ENCODE measurements at places on chromosomes 5 and 9.

- no peak for DNase-seq
These were observed 300.5 kb downstream of the TLE1 start for GRCh38 chr9:81388831-81389230.

- DNase-seq: peak; percentile 10
These were observed 45.7 kb downstream of the SCAMP1 start for GRCh38 chr5:78405829-78406750.

DNA sequence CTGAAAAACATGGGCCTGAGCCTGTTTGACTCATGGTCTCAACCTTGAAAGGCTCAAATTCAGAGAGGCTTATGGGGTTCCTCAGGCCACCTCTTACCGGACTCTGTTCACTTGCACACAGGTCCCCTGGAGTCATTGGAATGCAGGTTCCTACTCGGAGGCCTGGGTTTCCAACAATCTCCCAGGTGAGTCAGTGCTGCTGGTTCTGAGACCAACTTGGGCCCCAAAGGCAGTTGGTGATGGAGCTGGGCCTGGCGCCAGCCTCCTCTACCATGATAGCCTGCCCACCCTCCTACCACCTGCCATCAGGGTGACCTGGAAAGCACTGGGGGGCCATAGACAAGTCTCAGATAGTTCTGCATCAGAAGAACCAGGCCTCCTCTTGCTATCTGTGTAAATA is 188.4 kb downstream of the RGS3 start:
- DNase-seq: no peak

DNA sequence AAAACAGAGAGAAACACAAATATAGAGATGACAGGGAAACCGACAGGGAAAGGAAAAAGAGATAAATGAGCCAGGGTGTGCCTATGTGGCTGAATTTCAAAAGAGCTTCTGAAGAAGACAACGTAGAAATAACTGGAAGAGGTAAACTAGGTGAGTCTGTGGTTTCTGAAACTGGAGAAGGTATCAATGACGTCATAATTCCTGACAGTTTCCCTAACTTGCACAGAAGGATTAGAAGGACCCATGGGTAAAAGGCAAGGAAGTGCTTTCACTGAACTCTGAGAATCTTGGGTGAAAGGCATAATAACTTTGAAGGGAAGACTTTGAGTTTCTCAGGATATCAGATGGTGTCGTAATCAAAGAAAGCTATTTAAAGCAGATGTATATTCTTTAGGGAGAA is 790.8 kb upstream of the NUDT12 start:
- no peak for DNase-seq

DNA sequence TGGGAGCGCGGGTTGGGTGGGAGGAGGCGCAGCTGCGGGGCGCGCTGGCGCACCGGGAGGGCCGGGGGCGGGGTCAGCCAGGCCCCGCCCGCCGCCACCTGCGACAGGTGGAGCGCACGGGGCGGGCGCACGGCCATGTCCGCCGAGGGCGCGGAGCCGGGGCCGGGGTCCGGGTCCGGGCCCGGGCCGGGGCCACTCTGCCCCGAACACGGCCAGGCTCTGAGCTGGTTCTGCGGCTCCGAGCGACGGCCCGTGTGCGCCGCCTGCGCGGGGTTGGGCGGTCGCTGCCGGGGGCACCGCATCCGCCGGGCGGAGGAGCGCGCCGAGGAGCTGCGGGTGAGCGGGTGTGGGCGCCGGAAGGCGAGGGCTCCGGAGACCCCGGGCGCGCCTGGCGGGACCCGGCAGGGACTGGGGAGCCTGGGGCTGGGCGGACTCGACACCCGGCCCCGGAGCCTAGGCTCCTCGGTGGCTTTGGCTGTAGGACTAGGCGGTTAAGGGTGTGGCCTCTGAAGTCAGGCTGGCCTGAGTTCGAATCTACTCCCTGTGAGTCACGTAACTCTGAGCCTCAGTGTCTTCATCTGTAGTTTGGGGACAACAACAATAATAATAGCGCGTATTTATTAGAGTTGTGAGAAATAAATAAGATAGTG is at the start of gene BSPRY:
Gene BSPRY (plus strand): TSS at position 97 of the 650 bp plus-strand sequence. CDS start 39 bp downstream, at position 136.
- DNase-seq: no peak

- no peak for DNase-seq
These were observed 76.8 kb upstream of the NIPAL4 start for GRCh38 chr5:157382996-157383800.

DNA sequence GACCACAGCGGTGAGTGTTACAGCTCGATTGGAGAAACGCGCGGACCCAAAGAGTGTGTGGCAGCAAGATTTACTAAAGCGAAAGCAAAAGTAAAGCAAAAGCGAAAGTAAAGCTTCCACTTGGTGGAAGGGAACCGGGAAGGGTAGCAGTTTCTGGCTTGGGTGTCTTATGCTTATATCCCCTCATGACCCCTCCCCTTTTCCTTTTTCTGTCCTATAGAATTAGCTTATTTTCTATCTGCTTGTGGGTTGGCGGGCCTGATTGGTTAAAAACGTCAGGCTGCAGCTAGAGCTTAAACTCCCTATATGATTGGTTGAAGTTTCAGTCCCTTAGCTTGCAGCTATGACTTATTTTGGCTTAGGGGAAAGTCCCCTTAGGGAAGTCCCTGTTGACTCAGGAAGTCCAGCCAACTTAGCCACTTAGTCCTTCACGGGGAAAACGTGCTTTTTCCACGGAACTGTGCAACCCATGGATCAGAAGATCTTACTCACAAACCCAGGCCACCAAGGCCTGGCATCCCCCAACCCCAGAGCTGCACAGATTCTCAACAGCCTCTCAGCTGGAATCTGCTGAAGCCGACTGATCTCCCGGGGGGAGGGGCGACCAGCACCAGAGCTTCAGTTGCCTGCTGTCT is 114.2 kb upstream of the ADAMTS16 start:
- DNase-seq: no peak

DNA sequence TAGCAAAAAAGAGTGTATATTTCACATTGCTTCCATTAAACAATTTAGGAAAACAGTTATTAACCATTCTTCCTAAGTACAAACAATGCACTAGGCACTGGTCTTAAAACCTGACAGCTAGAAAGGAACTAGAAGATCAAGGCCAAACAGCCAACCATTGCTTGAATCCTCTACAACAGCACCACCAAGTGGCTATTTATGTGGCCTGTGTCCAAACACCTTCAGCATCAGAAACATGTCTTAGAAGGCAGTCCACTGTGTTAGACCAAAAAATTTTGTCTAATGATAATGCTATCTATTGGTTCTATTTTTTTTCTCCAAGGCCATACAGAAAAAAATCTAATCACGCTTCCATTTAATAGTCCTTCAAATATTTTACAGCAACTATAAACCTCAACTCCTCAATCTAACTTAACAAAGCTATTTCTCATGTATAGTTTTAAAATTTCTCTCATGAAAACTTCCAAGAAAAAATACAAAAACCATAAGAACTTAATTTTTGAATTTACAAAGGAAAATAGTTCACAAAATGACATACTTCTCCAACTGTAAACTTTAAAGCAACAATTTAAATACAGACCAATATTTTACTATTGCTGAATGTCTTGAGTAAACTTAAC is 36.1 kb downstream of the CAAP1 start:
- peak; percentile 36 for DNase-seq

DNA sequence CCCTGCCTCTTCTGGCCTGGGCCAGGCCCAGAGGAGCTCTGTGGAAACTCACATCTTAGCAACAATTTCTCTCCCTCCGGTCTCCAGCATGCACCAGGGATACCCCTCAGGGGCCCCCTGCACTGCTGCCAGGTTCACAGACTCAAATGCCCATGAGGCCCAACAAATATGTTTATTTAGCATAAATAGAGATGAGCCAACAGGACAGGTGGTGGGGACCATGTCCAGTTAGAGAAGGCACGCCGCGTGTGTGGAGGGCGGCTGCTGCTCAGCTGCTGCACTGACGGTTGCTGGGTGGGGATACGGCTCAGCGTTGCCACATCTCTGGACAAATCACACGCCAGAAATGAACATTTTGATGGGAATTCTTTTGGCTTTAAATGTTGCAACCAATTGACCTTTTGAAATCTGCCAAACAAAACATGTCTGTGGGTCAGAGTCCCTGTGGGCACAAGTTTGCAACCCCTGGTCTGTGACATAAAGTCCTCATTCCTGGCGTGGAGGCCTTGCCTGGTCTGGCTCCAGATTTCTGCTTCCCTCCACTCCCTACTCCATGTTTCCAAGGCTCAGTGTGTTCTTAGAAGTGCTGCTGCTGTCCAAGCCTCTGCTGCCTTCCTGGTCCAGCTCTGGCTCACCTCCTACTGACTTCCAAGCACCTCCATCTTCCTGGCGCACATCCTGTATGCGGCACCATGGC is 88.9 kb downstream of the AMBP start:
- peak; percentile 54 for DNase-seq

GRCh38 chr9:112331674-112331952 is 1.8 kb downstream of the PTBP3 start:
- DNase-seq: no peak

DNA sequence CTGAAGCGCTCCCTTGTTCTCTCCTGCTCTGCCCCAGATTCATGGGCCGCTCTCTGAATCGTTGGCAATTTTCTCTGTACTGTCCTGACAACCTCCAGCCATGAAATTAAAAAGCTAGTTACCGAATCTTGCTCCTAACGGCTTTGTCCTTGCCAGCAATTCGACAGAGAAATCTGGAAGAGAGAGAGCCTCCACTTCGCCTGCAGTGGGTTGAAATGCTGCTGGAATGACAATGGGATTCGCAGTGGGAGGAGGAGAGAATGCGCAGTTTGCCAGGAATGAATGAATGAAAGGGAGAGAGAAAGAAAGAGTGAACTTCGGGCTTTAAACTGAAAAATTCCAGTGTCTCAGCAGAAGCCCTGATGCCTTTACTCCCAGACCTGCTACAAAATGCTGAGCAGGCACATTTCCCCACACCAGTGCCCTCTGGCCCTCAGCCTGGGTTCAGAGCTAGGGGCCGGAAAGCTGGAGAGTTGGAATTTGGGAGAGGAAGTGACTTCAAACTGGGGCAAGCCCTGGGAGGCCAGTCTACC is 11.5 kb upstream of the BOD1 start:
- no peak for DNase-seq

DNA sequence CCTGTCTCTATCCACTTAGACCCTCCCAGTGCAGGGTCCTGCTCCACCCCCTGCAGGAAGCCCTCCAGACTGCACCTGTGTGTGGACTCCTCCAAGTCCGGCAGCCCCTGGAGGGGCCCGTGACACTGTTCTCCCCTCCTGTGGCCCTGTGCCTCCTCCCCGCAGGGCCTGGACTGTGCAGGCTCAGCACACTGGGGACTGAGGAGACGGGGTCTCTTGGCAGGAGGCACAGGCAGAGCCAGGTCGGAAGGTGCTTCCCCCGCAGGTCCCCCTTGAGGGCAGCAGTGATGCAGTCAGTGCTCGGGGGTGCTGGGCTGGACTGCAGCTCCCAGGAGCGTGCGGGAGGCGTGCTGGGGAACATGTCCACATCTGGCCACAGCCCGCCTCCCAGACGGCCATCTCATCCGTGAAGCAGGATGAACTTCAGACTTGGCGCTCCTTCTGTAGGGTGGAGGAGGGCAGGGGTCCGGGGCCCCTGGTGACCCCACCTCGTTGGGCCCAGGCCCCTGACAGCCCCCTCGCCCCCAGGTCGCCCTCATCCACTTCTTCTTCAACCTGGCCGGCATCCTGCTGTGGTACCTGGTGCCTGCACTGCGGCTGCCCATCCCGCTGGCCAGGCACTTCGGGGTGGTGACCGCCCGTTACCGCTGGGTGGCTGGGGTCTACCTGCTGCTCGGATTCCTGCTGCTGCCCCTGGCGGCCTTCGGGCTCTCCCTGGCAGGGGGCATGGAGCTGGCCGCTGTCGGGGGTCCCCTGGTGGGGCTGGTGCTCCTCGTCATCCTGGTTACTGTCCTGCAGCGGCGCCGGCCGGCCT is 4.9 kb downstream of the SLC34A3 start:
- no peak for DNase-seq

DNA sequence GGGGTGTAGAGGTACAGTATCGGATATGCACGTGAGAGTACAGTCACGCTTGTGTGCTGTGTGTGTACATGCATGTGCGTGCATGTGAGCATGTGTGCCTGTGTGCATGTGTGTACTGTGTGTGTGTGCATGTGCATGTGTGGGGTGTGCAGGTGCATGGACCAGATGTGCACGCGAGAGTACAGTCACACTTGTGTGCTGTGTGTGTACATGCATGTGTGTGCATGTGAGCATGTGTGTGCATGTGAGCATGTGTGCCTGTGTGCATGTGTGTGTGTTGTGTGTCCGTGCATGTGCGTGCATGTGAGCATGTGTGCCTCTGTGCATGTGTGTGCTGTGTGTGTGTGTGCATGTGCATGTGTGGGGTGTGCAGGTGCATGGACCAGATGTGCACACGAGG is 10.3 kb downstream of the SLC6A19 start:
- DNase-seq: no peak

- DNase-seq: no peak
These were observed 13.3 kb upstream of the C5orf63 start for GRCh38 chr5:127086589-127086988.

- no peak for DNase-seq
These were observed 179.8 kb downstream of the DOCK8 start for GRCh38 chr9:394347-395052.

- DNase-seq: no peak
These were observed 100.1 kb upstream of the TNFAIP8 start for GRCh38 chr5:119255571-119256356.

DNA sequence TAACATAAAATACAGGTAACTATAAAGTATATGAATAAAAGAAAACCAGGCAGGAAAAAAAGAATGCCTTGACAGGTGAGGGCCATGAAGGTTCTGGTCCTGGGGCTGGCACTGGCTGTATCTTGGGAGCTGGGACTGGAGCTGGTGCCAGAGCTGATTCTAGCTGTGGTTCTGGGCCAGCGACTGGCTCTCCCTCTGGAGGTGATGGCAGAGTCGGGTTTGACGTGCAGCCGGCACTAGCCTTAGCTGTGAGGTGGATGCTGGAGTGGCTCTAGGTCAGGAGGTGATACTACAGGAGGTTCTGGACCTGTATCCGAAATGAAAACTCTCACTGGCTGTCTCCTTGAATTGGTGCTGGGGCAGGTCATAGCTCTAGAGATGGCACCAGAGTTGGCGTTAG is 22.3 kb downstream of the OBP2B start:
- DNase-seq: no peak

DNA sequence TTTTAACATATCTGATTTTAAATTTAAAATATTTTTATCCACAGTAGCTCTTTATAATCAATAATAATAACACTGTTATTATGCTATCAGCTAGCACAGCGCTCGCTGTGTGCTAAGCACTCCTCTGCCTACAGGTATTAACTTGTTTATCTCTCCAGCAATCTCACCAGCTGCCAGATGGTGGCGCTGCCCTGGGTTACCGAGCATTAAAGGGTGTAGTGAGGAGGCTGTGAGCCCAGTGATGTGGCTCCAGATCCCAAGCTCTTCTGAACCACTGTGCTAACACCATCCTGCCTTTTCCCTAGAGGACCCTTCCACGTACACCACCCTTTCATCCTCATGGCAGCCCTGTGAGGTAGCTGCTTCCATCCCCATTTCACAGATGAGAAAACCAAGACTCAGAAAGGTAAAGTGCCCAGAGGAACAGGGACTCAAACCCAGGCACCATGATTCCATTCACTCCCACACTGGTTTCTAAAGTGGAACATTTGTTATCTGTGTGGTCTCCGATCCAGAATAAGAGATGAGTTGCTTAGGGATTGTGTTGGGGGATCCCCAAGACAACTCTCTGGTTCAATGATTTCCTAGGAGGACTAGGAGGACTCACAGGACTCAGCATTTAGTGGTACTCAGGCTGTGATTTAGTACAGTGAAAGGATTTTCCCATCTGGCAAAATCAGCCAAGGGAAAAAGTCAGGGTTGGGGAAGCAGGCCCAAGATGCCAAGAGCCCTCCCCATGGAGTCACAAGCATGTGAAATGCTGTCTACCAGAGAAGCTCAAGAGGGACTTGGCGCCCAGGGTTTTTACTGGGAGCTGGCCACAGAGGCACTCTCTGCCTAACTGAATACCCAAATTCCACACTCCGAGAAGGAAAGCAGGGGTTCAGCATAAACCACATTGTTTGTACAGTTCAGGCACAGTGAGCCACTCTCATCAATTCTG is 7.0 kb downstream of the IGFBPL1 start:
- DNase-seq: no peak

Measured in stromal cell of bone marrow (primary cell).